Left ventricle myocardium superior (tissue), 1 donor: ENCODE measurements at places on chromosomes 4 and X.

GRCh38 chr4:86627462-86628135 lies 33.5 kb downstream of the PTPN13 start:
- no peak for DNase-seq

DNA sequence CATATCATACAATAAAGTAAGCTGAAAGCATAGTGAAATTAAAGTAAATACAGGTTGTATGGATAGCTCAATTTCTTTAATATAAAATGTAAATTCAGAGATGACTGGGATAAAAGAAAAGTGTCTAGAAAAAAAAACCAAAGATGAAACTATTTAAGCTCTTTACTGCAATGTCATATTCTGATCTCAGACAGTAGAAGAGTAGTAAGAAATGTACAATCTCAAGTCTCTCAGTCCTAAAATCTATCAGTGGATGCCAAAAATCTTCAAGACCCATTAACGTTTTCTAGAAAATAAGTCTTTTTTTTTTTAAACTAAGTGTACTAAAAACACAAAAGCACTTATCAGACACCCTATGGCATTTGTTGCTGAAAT lies 13.8 kb downstream of the MGARP start:
- no peak for DNase-seq

- no peak for DNase-seq
Measured at GRCh38 chrX:68988865-68989264, 160.0 kb downstream of the EFNB1 start.

DNA sequence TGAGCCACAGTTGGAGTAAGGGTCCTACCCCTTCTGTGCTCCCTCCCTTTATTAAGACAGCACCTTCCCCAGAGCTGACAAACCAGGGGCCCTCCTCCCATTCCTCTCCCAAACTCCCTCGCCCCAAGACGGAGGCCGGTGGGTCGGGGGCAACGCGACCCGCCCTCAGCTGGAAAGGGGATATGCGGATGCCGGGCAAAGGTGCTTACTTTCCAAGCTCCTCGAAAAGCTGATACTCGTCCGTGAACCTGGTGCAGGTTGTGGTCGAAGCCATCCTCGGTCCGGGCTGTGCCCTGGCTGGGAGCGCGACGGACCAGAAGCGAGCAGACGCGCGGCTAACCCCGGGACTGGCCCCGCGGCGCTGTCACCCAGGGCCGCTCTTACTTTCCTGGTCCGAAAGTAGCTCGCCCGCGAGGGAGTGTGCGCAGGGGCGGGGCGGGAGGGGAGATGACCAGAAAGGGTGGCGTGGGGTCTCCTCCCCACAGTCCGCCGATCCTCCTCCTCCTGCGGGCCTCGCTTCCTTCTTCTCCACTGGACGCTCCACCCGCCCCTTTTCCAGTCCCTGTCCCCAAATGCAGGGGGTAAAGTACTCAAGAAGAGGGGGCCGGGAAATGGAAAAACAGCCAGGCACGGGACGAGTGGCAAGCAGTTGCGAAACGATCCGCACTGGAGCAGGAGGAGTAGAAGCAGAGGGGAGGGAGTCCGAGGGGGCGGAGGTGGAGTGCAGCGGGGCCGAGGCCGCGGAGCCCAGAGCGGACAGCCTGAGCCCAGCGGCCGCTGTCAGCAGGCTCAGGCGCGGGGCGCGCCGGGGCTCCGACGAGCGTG lies 531 bp downstream of the CAMK2D start:
- peak; percentile 88 for DNase-seq

- DNase-seq = peak; percentile 62
Measured at GRCh38 chr4:173257732-173258717, 76.1 kb downstream of the HMGB2 start.

DNA sequence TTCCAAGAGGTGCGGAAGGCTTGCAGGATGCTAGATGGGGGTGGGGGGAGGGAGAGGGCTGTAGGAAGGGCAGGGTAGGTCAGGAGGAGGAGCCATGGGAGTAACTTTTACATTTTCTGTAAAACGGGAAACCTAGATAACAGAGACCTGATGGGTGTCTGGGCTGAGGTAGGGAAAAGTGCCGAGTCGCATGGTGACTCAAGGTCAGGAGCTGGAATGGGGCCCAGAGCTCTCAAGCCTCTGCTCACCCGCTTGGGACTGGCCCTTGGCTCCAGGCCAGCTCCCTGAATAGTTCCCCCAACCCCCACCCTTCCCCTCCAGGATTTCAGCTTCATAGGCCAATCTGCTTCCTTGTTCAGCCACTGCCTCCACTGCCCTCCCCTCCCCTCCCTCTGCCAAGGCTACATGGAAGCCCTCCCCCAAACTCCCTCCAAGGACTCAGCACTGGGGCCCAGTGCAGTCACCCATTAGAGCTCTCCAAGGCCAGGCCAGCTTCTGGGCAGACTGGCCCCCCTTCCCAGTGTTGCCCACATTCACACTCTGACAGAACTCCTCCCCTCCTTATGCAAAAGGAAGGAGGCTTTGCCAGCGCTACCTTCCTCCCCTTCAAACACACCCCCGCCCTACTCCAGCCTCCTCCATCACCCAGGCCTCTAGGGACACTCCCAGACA lies 43.6 kb downstream of the TSC22D3 start:
- peak; percentile 92 for DNase-seq

GRCh38 chr4:1795299-1796195 lies 2.5 kb downstream of the FGFR3 start:
- no peak for DNase-seq

- DNase-seq = no peak
Measured at GRCh38 chrX:36609616-36610585, 398.3 kb upstream of the FAM47C start.

- no peak for DNase-seq
Measured at GRCh38 chr4:85420831-85421230, 54.1 kb upstream of the ARHGAP24 start.

GRCh38 chr4:108346818-108347210 lies 178.1 kb upstream of the LEF1 start:
- no peak for DNase-seq

DNA sequence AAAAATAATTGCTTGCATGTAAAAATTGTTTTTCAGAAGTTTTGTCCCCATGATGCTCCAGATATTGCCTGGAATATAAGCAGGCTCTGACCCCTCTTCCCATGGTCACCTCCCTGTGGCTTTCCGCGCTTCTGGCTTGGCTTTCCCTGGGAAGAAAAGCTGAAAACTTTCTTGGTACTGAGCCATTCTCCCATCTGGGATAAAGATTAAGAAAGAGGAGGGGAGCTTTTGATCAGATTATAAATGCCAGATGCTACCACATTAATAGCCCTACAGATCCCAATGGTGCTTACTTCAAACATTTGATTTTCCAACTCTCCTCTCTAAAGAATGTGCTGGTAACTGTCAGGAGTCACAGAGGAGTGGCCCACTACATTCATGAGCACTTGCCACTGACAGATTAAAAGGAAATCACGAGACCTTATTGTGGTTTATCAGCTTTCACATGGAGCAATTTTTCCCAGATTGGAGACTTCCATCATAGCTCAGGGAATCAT lies 54.4 kb upstream of the GAB1 start:
- DNase-seq = peak; percentile 40

GRCh38 chr4:89653012-89653411 lies 183.9 kb downstream of the SNCA start:
- no peak for DNase-seq

DNA sequence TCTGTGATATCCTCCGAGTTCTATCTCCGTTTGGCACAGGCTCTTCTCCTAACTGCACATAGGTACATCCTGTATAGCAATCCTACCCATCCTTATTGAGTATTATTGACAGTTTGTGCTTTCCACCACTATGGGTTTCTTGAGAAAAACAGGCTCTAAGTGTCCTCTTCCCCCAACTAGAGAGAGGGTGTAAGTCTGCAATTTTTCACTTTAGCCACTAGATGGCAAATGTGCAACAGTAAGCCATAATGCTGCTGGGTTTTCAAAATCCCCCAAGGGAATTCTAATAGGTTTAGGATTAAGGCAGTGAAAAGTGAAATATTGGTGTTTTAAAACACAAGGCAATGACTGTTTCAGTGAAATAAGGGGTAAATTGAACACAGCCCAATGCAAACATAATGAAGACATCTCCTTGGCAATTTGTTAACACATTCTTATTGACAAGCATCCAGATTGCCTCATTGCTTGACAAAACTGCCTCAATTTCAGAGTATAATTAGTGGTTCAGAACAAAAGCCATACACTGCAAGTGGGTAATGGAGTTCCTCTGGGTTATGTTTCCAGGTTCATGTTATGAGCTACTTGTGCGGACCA lies 239.0 kb upstream of the HTR2C start:
- no peak for DNase-seq

DNA sequence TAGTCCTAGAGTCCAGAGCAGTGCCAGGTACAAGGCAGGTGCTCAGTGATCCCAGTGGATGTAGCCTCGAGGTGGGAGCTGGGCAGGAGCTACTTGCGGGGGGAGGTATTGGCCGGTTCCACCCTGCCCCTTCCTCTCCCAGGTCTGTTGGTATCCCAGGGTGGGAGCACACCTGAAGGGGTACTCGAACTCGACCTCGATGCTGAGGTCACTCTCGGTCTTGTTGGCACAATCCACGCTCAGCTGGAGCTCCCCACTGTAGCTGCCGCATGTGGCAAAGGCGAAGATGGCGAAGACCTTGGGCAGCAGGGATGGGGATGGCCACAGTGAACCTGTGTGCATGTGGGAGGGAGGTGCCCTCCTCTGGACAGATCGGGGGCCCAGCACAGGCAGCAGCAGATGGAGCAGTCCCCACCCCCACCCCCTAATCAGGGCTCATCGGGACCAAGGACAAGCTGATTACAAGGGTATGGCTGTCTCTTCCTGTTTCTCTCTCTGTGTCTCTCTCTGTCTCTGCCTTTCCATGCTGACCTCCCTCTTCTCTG lies 2.4 kb downstream of the SYP start:
- no peak for DNase-seq
